ENCODE measurements at places on chromosomes 3 and 15.

DNA sequence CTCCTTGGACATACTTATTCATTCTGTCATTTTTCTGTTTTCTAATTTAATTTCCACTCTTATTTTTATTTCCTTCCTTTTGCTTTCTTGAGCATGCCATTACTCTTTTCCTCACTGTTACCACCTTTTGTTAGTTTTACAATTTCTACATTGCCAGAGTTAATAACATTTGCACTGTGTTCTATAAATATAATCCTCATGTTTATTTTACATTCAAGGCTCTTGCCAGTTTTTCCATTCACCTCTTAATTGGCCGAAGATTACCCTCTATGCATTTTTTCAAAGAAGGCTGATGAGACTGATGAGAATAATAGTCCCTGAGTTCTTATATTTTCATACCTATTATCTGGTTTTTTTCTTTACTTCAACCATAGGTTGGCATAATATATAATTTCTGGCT lies 10.5 kb downstream of the BTD start:
- DNase-seq, result no peak

DNA sequence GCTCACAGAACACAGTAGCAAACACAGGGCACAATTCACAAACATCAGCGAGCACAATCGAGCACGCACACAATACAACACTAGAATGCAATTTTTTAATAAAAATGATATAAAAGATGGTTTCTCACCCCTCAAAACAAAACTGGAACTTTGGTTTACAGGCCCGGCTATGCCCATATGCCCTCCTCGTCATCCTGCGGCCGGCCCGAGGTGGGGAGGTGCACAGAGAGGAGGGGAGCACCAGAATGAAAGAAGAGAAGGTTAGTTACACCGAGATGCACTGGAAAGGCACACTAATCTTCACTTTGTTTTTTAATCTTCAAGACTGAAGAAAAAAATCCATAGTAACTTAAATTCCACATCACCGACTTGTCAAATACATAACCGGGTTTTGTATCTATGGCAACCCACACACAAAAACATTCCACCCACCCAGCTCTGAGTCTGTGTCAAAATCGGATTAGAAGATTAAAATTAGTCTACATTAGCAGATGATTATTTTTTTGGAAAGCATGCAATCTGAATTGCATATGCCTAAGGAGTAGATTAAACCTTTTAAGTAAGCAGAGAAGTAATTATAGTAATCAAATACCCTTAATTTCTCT lies 196.7 kb upstream of the WNT5A start:
- DNase-seq, result no peak

- DNase-seq, result no peak
These were observed 8.1 kb upstream of the PHC3 start for GRCh38 chr3:170189398-170190256.

DNA sequence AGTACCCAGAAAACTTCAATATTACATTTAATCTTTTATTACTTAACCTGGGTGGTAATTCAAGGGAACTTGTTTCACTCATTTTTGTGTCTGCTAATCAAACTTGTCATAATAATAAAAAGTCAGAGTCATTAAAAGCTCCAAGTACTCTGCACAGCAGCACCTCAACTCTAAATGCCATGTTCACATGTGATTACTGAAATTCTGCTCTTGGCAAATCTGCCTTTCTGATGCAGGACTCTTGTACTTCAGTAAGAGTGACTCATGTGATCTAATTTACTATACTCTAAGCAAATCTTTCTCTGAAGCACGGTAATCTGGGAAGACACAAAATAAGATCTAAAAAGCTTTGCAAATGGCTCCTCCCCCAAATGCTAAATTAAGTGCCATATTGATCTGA lies 6.4 kb downstream of the ROBO1 start:
- DNase-seq, result no peak

GRCh38 chr3:155391551-155391958 lies 98.1 kb upstream of the STRIT1 start:
- peak; percentile 7 for DNase-seq

- DNase-seq, result no peak
These were observed 366.9 kb upstream of the STAC start for GRCh38 chr3:36013425-36013824.

GRCh38 chr3:49648354-49649019 lies 25.7 kb upstream of the APEH start:
- no peak for DNase-seq

- no peak for DNase-seq
These were observed 35.6 kb upstream of the FILIP1L start for GRCh38 chr3:100149713-100150415.

DNA sequence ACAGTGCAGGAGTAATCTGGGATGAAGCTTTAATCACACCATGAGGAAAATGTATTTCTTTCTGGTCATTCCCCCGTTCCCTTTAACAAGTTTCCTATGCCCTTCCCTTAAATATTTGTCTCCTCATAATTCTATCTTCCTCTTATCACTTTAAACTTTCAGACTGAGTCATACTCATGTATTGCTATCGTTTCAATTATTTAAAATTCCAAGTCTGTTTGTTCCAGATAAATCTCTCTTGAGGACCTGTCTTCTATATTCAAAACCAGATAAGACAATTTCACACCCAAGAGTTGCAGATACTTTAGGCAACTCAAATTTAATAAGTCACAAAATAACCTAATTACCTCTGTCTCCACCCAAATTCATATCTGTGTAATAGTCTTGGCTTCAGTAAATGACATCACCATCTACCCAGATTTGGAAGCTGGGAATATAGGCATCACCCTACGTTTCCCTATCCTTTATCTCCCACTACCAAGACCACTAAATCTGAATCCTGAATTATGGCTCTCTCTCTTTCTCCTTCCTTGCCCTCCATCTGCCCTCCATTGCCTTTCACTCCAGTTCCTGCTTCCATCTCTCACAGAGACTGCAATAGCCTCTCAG lies 220.1 kb downstream of the PYDC2 start:
- DNase-seq, result no peak

GRCh38 chr3:46737329-46737731 lies 19.7 kb upstream of the PRSS50 start:
- DNase-seq, result no peak

DNA sequence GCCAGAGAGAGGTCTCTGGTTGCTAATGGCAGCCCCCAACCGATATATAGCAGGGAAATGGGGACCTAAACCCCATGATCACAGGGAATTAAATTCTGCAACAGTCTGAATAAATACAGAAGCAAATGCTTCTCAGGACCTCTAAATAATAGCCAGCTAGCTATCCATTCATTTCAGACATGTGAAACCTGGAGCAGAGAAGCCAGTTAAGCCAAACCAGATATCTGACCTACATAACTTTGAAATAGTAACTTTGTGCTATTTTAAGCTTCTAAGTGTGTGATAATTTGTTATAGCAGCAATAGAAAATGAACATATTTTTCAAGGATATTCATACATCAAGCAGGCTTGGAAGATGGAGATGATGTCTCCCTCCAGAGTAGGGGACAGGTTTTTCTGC lies 1062.9 kb upstream of the CADM2 start:
- DNase-seq, result no peak

DNA sequence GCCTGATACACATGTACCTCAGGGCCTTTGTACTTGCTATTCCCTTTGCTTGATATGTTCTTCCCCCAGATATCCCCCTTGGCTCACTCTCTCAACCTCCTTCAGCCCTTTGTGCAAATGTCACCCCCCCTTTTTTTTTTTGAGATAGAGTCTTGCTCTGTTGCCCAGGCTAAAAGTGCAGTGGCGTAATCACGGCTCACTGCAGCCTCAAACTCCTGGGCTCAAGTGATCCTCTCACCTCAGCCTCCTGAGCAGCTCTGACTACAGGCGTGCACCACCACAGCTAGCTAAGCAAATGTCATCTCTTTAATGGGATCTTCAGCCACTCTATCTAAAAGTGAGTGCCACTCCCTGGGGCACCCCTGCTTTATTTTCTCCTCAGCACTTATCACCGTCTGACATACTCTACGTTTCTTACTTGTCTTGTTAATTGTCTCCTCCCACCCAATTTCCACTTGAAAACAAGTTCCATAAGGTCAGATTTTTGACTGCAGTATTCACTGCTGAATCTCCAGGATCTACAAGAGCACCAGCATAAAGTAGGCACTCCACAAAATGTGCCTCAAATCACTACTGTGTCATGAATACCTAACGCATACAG lies 14.6 kb downstream of the IP6K2 start:
- DNase-seq, result peak; percentile 51

- DNase-seq, result no peak
These were observed 31.9 kb upstream of the SMAD6 start for GRCh38 chr15:66670175-66670574.

DNA sequence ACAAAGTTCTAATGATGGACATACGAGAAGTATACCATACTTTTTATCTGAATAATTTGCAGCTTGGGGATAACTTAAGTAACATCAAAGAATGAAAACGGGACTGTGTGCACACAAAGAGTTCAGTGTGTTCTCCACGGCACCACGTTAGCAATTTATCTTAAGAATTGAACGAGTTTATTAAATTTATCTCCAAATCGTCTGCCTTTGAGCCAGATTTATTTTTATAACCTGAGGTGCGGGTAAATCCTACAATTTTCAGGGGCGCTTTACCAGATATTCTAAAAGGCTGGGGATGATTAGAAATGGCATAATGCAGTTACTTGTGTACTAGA lies 3.5 kb downstream of the CHD2 start:
- DNase-seq, result no peak

DNA sequence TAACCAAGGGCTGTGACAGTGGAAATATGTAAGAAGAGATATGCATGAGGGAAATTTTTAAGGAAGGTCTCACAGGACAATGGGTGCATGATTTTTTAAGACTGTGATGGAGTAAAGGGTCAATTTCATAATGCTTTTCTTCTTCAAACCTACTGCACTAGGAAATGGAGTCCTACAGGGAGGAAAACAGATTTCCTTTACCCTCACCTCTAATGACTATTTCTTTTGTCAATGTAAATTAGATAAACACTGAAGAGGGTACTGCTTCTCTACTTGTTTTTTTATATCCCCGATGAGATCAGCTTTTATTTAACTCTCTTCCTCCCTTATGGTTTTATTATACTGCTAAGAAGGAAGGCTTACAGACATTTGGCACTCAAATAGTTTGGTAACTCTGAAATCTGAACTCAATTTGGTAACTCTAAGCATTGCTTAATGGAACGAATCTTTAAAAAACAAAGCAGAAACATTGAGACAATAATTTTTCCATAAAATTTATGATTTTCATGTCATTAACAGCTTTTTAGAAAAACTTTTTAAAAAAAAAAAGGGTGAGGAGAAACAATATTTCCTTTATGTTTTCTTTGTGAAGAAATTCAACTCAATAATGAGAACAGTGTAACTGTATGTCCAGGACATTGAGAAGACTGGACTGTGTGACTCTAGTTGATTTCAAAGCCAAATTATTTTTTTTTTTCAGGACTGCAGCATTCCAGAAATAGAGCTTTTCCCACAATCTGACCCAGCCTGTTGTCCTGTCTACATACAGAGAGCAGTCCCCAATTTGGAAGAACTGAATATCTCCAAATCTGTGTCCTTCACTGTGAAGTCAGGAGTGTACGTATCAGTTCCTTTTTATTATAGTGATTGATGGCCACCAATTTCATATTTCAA lies 64.4 kb downstream of the CRYBG3 start:
- no peak for DNase-seq

DNA sequence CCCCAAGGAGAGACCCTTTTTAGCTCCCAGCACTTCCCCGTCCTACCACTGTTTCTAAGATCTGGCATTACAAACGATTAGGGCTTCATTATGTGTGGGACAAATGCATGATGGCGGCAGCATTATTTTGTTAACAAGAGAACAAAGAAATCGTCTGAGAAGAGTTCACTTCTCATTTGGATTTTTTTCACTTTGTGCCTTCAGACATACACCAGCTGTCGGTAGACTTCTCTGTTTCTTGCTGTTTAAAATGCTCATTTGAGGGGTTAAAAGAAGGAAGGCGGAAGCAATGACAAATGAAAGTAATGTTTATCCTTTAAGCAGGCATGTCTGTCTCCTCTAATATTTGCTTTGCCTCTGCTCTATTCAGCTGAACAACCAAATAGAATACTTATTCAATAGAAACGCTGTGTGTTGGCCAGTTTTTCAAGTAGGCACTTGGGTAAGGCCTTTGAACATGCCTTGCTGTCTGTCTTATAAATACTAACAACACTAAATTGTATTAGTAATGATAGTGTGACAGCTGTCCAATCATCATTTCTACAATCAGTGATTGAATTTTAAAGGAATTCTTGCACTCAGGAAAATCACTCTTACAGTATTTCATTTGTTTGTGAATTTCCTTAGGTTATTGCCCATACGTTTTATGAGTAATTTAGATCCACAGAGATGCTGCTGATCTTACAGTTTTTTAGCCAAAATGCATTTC lies 382.4 kb downstream of the IL5RA start:
- DNase-seq, result no peak

- no peak for DNase-seq
These were observed 13.5 kb downstream of the TIGIT start for GRCh38 chr3:114307222-114307830.

- no peak for DNase-seq
These were observed 990.5 kb downstream of the OTOL1 start for GRCh38 chr3:162487138-162487537.

- no peak for DNase-seq
These were observed 65.8 kb downstream of the MYO5A start for GRCh38 chr15:52462806-52463360.

DNA sequence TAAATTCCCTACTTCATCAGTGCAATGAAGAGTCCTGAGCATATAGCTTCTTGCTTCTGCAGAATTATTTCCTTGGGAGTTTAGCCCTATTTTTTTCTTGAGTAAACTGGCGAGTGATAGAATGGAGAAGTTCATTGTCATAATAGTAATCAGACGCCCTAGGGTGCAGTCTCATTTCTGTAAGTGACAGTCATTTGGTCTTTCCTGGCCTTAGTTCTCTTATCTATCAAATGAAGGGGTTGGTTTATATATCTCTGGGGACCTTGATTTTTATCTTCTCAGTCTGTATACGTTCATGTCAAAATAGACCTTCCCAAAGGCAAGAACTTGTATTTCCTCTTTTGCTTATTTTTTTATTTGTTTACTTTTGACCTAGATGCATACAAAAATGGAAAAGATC lies 9.9 kb upstream of the ALPK3 start:
- no peak for DNase-seq

Measured in GM23338 (cell line).